ENCODE measurements at places on chromosomes 4 and X. TPM values are rescaled to one million over a fixed set of nuclear protein-coding genes. Genes with fewer than 3 reads are reported as not detected.

Gene C4orf54
- not detected for total RNA-seq

Gene ADAM29
- total RNA-seq = under 0.01 TPM

Gene TMPRSS11A
- not detected for total RNA-seq

GRCh38 chrX:123771449-123772064 lies 38.7 kb upstream of the THOC2 start:
- no peak for DNase-seq
